ENCODE measurements at places on chromosomes 1 and 21. TPM values are rescaled to one million over a fixed set of nuclear protein-coding genes. Genes with fewer than 3 reads are reported as not detected.

GRCh38 chr1:212612041-212612961 lies 3.7 kb downstream of the ATF3 start:
- peaks cover 63% of the 10 kb centered on the region for H3K36me3 ChIP-seq
- H3K4me1 ChIP-seq, result peaks cover 29% of the 10 kb centered on the region
- peaks cover 26% of the 10 kb centered on the region for H3K27me3 ChIP-seq
- no peak for DNase-seq

DNA sequence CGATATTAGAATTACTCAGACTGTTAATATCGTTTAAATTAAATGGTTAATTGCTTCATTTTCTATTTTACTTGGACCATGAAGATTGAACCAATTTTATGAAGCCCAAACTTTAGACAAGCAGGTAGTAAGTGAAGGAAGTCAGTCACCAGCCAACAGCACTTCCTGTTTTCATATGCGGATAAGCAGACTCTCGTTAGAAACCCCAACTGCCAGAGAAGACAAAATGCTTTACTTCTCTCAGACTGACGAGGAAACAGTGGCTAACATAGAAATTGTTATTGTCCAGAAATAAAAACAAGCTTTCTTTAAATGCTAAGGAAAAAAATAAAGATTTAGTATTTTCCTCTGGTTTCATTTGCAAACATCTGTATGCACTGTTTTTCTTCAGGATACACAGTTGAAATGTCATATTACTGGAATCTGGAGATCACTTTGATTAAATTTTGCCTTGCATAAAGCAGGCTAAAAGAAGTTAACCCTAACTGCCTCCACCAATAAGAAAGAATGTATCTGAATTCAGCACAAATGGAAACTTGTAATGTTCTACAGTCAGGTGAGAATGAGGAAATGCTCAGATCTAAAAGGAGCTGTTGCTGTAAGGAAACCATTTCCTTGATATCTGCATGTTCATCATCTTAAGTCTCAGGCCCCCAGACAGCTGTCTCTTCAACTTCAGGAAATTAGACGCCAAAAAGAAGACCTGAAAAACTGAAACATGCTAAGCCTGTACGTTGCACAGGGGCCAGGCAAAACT lies 129.8 kb upstream of the SAMSN1 start:
- H3K36me3 ChIP-seq, result no peaks in the 10 kb centered on the region
- peak overlapping the region; percentile 25 for H3K27ac ChIP-seq
- no peaks in the 10 kb centered on the region for H3K27me3 ChIP-seq

GRCh38 chr1:112322983-112323678 lies 72.9 kb upstream of the CTTNBP2NL start:
- no peaks in the 10 kb centered on the region for H3K36me3 ChIP-seq
- no peak for DNase-seq
- H3K4me3 ChIP-seq, result no peak overlapping the region
- no peaks in the 10 kb centered on the region for H3K4me1 ChIP-seq
- H3K27me3 ChIP-seq, result peaks cover 74% of the 10 kb centered on the region
- H3K27ac ChIP-seq, result no peak overlapping the region

LCE2C gene
- not detected for total RNA-seq

GRCh38 chr1:204782118-204782700 lies 88.5 kb upstream of the NFASC start:
- H3K4me3 ChIP-seq, result no peak overlapping the region
- no peak overlapping the region for H3K27ac ChIP-seq
- H3K4me1 ChIP-seq, result no peaks in the 10 kb centered on the region
- H3K36me3 ChIP-seq, result no peaks in the 10 kb centered on the region
- H3K27me3 ChIP-seq, result peaks cover 81% of the 10 kb centered on the region
- DNase-seq, result no peak

GRCh38 chr1:80369780-80370179 lies 1363.2 kb upstream of the ADGRL4 start:
- H3K36me3 ChIP-seq, result no peaks in the 10 kb centered on the region
- no peak overlapping the region for H3K27ac ChIP-seq
- no peak for DNase-seq
- H3K27me3 ChIP-seq, result no peaks in the 10 kb centered on the region

DNA sequence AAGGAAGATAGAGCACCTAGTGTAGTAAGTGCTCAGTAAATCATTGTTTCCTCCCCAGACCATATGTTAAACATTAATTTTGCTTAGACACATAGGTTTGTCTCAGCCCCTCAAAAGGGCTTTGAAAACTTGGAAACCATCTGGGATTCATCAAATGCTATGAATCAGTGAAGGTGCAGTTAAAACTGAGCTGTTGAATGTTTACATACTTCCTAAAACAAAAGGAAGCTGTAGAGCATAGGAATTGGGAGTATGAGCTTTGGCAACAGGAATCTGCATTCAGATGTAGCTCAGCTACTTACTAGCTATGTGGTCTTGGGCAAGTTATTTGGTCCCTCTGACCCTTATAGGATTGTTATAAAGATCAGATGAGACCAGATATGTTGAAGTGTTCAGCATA lies 18.7 kb upstream of the PODN start:
- H3K36me3 ChIP-seq, result no peaks in the 10 kb centered on the region
- no peak for DNase-seq
- H3K27me3 ChIP-seq, result no peaks in the 10 kb centered on the region
- peaks cover 10% of the 10 kb centered on the region for H3K4me1 ChIP-seq
- H3K4me3 ChIP-seq, result no peak overlapping the region

GRCh38 chr1:200873116-200873670 lies 412 bp downstream of the GPR25 start:
- H3K4me1 ChIP-seq, result no peaks in the 10 kb centered on the region
- no peak overlapping the region for H3K4me3 ChIP-seq
- no peak for DNase-seq
- no peaks in the 10 kb centered on the region for H3K36me3 ChIP-seq
- H3K27ac ChIP-seq, result no peak overlapping the region
- peaks cover 11% of the 10 kb centered on the region for H3K27me3 ChIP-seq

UBASH3A gene
- total RNA-seq, result not detected

GRCh38 chr1:231666937-231667608 lies 40.5 kb downstream of the DISC1 start:
- no peak overlapping the region for H3K4me3 ChIP-seq
- DNase-seq, result no peak
- H3K27ac ChIP-seq, result no peak overlapping the region
- H3K27me3 ChIP-seq, result no peaks in the 10 kb centered on the region
- no peaks in the 10 kb centered on the region for H3K36me3 ChIP-seq
- H3K4me1 ChIP-seq, result no peaks in the 10 kb centered on the region

DNA sequence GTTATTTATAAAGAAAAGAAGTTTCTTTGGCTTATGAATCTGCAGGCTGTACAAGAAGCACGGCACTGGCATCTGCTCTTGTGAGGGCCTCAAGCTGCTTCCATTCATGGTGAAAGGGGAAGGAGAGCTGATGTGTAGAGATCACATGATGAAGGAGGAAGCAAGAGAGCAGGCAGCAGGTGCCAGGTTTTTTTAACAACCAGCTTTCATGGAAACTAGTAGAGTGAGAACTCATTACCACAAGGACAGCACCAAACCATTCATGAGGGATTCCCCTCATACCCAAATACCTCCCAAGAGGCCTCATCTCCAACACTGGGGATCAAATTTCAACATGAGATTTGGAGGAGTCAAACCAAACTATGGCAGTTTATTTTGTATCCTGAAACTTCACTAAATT lies 85.8 kb upstream of the CAMK1G start:
- DNase-seq, result no peak
- peaks cover 34% of the 10 kb centered on the region for H3K27me3 ChIP-seq
- H3K36me3 ChIP-seq, result no peaks in the 10 kb centered on the region
- no peak overlapping the region for H3K4me3 ChIP-seq
- H3K4me1 ChIP-seq, result no peaks in the 10 kb centered on the region
- no peak overlapping the region for H3K27ac ChIP-seq

LAD1 gene
- total RNA-seq, result 209 TPM

DNA sequence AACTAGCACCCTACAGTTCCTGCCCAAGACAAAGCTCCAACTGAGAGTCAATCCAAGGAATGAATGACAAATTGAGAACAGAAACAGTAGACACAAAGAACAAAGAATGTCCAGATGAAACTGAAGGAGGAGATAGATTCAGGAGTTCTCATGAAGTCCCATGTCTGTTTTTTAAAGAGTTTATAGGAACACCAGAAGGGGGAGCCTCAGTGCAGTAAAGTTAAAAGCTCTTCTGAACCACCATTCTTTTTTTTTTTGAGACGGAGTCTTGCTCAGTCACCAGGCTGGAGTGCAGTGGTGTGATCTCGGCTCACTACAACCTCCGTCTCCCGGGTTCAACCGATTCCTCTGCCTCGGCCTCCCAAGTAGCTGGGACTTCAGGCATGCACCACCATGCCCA lies 323.6 kb downstream of the MRPL39 start:
- H3K27me3 ChIP-seq, result no peaks in the 10 kb centered on the region
- H3K27ac ChIP-seq, result no peak overlapping the region
- no peak overlapping the region for H3K4me3 ChIP-seq
- H3K4me1 ChIP-seq, result no peaks in the 10 kb centered on the region
- H3K36me3 ChIP-seq, result no peaks in the 10 kb centered on the region

SNX27 gene
- total RNA-seq, result 57.1 TPM

- peaks cover 31% of the 10 kb centered on the region for H3K27me3 ChIP-seq
- H3K4me3 ChIP-seq, result no peak overlapping the region
- H3K27ac ChIP-seq, result no peak overlapping the region
- DNase-seq, result no peak
- no peaks in the 10 kb centered on the region for H3K36me3 ChIP-seq
- H3K4me1 ChIP-seq, result no peaks in the 10 kb centered on the region
Measured at GRCh38 chr1:208510192-208510952, 266.2 kb upstream of the PLXNA2 start.

DNA sequence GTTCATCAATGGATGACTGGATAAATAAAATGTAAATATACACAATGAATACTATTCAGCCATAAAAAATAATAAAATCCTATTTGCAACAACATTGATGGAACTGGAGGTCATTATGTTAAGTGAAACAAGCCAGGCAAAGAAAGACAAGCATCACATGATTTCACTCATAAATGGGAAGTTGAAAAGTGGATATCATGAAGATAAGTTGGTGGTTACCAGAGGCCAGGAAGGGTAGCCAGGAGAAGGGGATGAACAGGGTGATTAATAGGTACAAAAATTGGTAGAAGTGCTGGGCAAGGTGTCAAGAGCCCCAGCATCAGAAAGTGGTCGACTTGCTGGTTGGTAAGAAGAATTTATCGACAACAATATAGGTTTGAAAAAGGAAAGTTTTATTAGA lies 1.3 kb upstream of the PARK7 start:
- no peaks in the 10 kb centered on the region for H3K27me3 ChIP-seq
- no peak overlapping the region for H3K27ac ChIP-seq
- peaks cover 38% of the 10 kb centered on the region for H3K36me3 ChIP-seq
- H3K4me3 ChIP-seq, result peak overlapping the region; percentile 99

DNA sequence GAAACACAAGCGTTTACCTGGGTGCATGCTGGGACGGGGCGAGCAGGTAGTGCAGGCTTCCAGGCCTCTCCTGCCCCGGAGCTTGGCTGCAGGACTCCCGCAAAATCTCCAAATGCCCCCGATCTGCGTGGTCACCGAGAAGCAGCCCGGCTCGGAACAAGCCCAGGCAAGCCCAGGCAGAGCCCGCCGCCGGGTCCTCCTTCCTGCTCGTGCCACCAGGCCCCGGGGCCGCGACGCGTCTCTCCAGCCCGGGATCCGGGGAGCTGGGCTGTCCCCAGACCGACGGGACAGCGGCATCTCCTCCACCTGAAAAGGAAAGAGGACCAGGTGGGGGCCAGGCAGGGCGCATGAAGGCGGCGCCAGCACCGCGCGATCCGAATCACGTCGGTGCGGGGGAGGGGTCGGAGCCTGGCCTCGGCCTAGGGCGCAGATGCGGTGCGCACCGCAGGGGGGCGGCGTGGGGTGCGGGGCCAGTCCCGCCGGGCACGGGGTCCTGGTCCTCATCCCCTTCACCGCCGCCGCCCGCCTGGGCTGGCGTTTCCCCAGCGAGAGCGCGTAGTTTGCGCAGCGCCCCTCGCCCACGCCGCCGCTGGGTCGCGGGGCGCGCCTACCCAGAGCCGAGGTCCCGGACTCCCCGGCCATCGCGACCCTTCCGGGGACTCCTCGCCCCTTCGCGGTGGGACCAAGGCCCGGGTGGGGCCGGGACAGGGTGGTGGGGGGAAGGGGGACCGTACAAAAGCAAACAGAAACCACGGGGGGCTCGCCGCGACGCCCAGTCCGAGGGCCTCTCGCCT lies 52.4 kb upstream of the H6PD start:
- H3K4me1 ChIP-seq, result peaks cover 9% of the 10 kb centered on the region
- peak; percentile 61 for DNase-seq
- peaks cover 13% of the 10 kb centered on the region for H3K36me3 ChIP-seq
- H3K4me3 ChIP-seq, result peak overlapping the region; percentile 72
- no peak overlapping the region for H3K27ac ChIP-seq

- DNase-seq, result no peak
- peaks cover 5% of the 10 kb centered on the region for H3K36me3 ChIP-seq
- peaks cover 15% of the 10 kb centered on the region for H3K4me1 ChIP-seq
- H3K27ac ChIP-seq, result no peak overlapping the region
- H3K4me3 ChIP-seq, result no peak overlapping the region
Measured at GRCh38 chr21:17693801-17694200, 81.1 kb upstream of the BTG3 start.

- H3K4me1 ChIP-seq, result peaks cover 76% of the 10 kb centered on the region
- no peak for DNase-seq
- H3K27me3 ChIP-seq, result no peaks in the 10 kb centered on the region
- peak overlapping the region; percentile 40 for H3K27ac ChIP-seq
- no peak overlapping the region for H3K4me3 ChIP-seq
- H3K36me3 ChIP-seq, result peaks cover 10% of the 10 kb centered on the region
Measured at GRCh38 chr1:169513208-169513607, 27.5 kb upstream of the SLC19A2 start.

FALEC gene
- 0.71 TPM for total RNA-seq

MIXL1 gene
- not detected for total RNA-seq

SPATA45 gene
- total RNA-seq, result 0.80 TPM

- H3K4me1 ChIP-seq, result no peaks in the 10 kb centered on the region
- no peak overlapping the region for H3K4me3 ChIP-seq
- H3K27me3 ChIP-seq, result no peaks in the 10 kb centered on the region
Measured at GRCh38 chr1:163095213-163095612, 26.1 kb downstream of the RGS4 start.

MYBPH gene
- total RNA-seq, result not detected

- peak; percentile 90 for DNase-seq
- no peak overlapping the region for H3K4me3 ChIP-seq
- H3K27ac ChIP-seq, result no peak overlapping the region
Measured at GRCh38 chr1:162847839-162848453, 13.0 kb downstream of the CCDC190 start.

ZBED6 gene
- total RNA-seq, result 35.6 TPM

DNA sequence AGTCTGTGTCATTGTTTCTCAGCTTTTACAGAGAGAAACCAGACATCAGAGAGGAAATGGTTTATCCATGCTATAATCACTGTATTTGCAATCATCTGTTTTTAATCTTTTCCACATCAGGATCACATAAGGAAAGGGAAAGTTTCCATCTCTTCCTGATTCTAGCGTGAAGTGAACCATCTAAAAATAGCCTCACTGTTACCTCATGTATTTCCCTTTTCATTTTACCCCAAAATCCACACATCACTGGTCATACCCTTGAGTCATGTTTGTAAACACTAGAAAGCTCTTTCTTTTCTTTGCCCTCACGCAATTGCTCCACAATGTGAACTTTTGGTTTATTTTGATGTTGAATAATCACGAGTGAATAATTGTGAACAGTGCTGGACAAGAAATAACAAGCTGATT lies 146.0 kb downstream of the PLA2G4A start:
- H3K27me3 ChIP-seq, result no peaks in the 10 kb centered on the region
- peak overlapping the region; percentile 70 for H3K27ac ChIP-seq
- H3K4me1 ChIP-seq, result peaks cover 40% of the 10 kb centered on the region
- no peak overlapping the region for H3K4me3 ChIP-seq

SLAMF7 gene
- total RNA-seq, result 8.4 TPM
